ENCODE measurements at places on chromosomes 2 and 18.
A peak's percentile ranks its signal among the peaks of the same experiment; 100 is the strongest.

DNA sequence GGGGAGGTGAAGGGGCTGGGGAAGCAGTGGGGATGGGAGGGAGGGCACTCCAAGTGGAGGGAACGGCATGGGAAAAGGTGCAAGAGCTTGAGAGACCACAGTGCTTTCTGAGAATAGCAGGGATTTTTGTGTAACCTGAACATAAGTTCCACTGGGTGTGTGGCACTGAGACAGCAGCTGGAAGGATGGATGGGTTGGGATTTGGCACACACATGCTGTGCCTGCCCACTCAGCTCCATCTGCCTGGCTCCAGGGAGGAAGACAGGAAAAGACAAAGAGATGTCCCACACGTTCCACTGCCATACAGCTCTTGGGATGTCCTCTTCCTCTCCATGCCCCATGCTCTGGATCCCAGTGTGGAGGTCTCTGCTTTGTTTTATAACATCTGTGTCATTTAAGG lies 114.1 kb upstream of the TEX51 start:
- DNase-seq = no peak

DNA sequence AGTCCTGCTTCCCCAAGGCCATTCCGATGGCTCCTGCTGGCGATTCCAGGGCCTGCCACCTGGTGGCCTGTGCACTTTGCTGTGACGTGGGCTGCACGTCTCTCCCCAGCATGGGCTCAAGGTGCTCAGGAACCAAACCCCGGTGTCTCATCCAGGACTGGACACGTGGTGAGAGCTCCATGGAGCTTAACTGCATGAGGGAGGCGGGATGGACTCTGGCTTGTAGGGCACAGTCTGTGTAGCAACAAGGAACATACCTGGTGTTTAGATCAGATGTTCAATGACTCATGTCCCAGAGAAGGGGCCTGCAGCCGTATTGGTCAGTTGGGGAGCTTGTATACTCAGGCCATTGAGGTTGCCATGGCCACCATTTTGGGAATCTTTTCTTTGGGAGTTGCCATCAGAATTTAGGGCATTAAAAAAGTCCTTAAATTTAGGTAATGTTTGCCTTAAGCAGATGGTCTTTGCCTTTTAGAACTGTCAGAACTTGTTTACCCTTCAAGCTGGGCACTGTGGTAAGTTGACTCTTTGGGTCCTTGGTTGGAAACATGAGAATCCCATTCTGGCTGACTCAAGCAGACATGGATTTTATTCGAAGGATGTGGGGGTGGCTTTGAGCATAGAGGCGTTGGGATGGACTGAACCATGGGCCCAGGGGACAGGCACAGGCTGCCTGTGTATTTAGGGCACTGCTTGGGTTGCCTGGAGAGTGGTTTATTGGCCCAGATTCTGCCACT lies 21.0 kb downstream of the AGAP1 start:
- no peak for DNase-seq

GRCh38 chr2:97967216-97967592 lies 28.5 kb downstream of the TMEM131 start:
- DNase-seq = no peak

GRCh38 chr2:201777869-201778268 lies 2.9 kb downstream of the ALS2 start:
- no peak for DNase-seq

- no peak for DNase-seq
Observed at GRCh38 chr2:3039188-3040065, 338.2 kb downstream of the EIPR1 start.

GRCh38 chr2:23412556-23413155 lies 27.7 kb downstream of the KLHL29 start:
- peak; percentile 73 for DNase-seq

DNA sequence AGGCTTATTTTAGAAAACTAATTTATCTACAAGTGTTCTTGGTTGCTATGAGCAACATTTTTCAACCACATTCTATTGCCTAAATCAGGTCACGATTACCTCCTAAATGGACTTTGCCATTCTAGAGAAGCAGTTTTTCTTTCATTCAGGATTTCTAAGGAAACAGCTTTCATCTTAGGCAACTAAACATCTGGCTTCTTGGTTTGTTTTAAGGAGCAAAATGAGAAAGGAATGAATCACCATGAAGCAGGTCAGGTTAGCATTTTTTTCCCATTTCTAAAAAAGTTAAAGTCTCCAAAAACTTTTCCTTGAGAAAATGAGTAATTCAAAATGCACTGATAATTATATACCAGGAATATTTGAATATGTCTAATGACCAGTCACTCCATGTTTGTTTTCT lies 114.8 kb downstream of the GAREM1 start:
- DNase-seq = peak; percentile 25

GRCh38 chr2:228839421-228839876 lies 431.6 kb downstream of the PID1 start:
- DNase-seq = no peak

DNA sequence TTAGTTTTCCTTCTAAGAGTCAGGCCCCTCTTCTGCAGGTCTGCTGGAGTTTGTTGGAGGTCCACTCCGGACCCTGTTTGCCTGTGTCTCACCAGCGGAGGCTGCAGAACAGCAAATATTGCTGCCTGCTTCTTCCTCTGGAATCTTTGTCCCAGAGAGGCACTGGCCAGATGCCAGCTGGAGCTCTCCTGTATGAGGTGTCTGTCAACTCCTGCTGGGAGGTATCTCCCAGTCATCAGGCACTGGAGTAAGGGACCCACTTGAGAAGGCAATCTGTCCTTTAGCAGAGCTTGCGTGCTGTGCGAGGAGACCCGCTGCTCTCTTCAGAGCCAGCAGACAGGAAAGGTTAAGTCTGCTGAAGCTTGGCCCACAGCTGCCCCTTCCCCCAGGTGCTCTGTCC lies 4.8 kb downstream of the REG1B start:
- DNase-seq = no peak

DNA sequence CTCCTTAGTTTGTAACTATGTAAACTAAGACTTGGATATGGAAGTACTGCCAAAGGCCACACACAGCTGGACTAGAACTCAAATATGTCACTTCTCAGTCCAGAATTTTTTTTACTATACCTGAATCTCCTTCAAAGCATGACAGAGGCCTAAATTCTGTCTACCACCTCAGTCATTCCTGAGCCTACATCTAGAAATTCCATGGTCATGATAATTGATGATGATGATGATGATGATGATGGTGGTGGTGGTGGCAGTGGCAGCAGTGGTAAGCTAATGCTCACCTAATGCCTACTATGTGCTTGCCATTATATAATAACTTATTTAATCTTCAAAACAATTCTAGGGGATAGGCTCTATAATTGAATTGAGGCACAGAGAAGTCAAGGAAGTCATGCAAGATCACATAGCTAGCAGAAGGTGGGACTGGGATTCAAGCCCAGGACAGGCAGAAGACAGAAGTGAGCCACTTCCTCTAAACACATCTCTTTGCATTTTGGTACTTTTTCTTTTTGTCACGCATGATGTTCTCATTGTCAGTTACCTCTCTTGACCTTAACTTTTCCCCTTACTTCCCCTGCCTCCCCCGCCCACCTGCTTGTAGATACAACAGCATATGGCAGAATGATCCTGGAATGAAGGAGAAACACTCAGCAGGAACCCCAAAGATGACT lies 539.3 kb downstream of the TNS1 start:
- DNase-seq = no peak

DNA sequence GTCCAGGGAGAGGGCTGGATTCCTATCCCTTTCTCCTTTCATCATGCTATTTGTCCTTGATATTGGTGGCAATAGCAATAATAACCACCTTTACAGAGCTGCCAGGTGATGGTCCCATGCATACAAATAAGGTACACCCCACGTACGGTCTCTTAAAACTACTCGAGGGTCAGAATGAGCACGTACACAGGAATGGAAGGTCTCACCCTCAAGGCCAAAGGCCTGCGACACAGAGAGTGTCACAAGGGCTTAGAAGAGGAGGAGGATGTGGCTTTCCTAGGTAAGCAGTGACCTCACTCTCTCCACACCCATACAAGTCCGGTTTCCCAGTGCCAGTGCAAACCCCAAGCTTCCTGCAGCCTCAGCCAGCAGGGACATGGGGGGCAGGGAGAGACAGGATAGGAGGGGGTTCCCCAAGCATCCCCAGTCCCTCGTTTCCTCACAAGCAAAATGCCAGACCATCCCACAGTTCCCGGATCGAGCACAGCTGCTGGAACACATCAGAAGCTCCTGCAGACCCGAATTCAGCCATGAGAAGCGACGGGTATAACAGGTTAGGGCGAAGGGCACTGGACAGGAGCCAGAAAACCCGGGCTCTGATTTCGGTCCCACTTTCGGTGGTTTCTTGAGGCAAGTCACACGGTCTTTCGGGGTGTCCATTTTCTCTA lies 49.2 kb downstream of the PLB1 start:
- no peak for DNase-seq

DNA sequence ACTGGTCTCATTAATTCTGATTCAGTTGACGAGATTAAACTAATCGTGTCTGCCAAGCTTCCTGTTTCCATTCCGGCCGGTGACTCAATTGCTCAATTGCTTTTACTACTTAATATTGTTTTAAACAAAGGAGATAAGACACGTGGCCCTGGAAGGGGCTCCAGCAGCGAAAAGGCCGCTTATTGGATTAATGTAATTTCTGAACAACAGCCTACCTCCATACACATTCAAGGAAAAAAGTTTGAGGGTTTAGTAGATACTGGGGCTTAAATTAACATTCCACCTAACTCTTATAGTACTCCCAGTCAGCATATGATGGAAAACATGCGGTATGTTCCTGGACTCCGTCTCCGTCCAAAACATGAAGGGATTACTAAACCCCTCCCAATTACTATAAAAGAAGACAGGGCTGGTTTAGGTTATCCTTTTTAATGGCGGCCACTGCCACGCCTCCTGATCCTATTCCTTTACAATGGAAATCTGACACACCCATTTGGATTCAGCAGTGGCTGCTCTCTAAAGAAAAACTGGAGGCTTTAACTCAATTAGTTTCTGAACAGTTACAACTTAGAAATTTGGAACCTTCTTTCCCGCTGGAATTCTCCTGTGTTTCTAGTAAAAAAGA lies 27.1 kb downstream of the VPS54 start:
- no peak for DNase-seq

- no peak for DNase-seq
Observed at GRCh38 chr2:213703406-213704098, 419.3 kb downstream of the SPAG16 start.

DNA sequence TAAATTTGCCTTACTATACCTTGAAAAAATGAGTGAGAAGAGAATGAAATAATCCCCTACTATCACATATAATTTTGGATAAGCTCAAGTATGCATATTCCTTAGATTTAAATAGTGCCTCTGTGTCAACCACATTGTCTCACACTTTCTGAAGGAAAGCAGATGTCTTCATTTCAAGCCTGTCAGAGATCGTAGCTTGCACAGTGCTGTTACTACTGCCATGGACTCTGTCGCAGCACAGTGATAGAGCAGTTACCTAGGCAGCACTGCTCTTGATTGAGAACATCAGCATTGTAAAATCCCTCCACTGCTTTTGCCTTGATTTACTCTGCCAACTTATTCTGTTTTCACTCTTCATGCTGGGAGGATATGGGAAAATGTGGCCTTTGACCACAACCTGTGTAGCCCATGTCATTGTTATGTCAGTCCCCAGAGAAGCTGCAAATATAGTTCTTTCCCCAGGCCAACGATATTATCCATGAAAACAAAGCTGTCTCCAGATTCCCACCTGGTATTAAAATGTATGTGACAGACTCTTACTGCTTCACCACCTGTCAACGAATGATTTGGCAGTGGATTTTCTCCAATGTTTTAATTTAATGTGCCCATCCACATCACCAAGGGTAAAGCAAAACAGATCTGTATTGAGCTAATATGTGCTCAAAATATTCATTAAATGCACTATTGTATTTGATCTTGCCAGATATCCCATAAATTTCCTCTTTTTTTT lies 675.7 kb downstream of the METTL4 start:
- no peak for DNase-seq

GRCh38 chr18:65968239-65969004 lies 217.6 kb downstream of the CDH7 start:
- DNase-seq = no peak

DNA sequence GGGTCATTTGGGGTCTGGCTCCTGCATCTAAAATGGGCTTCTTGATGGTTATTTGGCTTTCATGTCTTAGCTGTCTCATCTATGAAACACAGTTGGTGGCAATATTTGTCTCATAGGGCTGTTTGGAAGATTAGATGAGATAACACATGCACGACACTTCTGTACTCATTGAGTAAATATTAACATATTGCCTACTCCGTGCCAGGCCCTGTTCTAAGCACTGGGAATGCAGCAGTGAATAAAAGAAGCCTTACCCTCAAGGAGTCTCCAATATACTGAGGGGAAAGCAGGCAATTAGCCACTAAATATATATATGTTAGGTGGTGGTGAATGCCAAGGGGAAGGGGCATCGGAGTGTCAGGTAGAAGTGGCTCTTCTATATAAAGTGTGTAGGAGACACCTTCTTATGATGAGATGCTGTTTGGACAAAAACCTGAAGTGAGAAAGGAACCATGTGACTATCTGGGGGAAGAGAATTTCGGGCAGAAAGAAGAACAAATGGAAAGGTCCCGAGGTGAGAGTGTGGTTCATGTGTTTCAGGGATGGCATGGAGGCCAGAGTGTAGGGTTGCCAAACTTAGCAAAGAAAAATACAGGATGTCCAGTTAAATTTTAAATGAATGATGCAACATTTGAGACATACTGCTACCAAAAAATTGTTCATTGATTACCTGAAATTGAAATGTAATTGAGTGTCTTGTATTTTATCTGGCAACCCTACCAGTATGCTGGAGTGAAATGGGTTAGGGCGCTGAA lies 11.8 kb downstream of the SLC3A1 start:
- no peak for DNase-seq

DNA sequence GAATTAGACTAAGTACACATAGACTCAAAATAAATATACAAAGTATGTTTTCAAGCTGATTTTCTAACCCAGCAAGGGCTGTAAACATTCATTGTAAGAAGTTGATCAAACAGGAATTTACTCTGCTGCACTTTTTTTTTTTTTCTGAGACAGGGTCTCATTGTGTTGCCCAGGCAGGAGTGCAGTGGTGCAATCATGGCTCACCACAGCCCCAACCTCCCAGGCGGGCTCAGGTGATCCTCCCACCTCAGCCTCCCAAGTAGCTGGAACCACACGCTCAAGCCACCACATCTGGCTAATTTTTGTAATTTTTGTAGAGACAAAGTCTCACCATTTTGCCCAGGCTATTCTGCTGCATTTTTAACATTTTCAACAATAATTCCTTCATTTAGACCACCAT lies 8.3 kb upstream of the CFLAR start:
- DNase-seq = no peak

DNA sequence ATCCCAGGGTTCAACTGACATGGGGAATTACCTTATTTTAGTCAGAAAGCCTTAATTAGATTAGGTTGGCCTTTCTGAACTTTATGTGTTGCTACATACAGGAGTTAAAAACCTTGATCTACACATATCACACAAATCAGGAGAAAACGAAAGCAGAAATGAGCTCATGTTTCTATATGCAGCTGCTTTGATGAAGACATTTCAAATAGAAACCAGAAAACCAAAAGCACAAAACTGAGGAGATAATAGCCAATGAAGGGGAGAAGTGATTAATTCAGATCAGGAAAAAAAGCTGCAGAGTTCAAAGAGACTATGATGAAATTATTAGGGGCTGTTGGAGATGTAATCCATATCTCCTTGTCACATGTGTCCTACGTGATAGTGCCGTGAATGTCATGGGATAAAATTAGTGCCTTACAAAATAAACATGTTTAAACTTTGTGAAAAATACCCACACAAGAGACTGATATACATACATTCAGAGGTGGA lies 255.0 kb downstream of the CAMKMT start:
- no peak for DNase-seq

Measured in fibroblast of skin of scalp (primary cell).